ENCODE measurements at places on chromosomes 7 and 10.

DNA sequence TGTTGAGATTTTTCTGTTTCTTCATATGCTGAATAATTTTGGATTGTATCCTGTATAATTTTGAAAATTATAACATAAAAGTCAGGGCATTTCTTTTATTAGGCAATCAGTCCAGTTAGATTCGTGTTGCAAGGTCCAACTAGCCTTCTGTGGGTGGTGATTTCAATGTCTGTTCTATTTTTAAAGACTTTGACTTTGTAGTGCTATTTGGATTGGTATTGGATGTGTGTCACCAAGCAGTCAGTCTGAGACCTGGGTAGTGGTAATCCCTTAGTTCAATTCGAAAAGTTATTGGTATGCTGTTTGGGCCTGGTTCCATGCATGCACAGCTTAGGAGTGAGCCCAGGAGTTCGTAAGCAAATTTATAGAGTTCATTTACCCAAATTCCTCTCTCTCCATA is 82.2 kb downstream of the EPDR1 start:
- DNase-seq, result no peak

GRCh38 chr7:87702326-87702725 is 74.1 kb downstream of the RUNDC3B start:
- DNase-seq, result no peak

GRCh38 chr10:99758211-99758891 is 24.1 kb upstream of the ABCC2 start:
- DNase-seq, result no peak

GRCh38 chr10:50437248-50437647 is 185.9 kb upstream of the ASAH2 start:
- no peak for DNase-seq

- no peak for DNase-seq
Observed at GRCh38 chr7:139112741-139113250, 3.3 kb upstream of the ZC3HAV1 start.

GRCh38 chr10:22539579-22540298 is 174.6 kb downstream of the PIP4K2A start:
- no peak for DNase-seq

DNA sequence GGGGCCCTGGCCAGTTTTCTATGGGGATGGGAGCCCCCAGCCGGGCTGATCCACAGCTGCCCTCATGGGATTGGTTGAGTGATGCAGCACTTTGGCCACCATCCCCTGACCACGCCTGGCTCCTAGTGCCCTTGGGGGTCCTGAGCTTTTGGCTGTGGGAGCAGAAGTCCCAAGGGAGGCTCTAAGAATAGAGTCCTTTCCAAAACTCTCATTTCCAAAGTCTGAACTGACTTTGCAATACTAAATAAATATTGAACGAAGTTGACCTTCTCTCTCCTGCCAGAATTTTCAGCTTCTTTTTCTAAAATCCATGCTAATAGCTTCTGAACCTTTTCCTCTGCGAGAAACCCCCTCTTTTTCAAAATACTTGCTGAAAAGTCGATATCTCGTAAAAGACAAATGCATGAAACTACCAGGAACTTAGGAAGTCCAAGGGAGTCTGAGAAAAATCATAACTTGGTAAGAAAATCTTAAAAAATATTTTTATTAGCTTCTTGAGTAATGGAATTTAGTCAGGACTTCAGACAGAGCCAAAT is 62.7 kb upstream of the IGFBP3 start:
- DNase-seq, result no peak

DNA sequence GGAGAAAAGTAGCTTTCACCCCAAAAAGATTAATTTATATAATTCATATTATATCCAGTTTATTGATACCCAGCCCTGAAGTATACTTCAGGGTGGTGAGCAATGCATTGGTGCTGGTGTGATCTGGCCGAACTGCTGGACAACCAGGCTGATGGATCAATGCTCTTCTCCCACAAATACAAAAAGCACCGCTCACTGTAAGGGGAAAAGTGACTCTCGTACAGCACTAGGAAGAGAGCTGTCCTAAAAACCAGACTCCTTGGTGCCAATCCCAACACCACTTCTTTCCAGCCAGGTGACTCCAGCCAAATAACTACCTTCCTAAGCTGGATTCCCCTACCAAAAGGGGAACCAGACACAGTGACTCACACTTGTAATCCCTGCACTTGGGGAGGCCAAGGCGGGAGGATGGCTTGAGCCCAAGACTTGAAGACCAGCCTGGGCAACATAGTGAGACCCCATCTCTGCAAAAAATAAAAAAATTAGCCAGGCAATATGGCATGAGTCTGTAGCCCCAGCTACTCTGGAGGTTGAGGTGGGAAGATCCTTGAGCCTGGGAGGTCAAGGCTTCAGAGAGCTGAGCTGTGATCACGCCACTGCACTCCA is 13.1 kb upstream of the TNPO3 start:
- DNase-seq, result no peak

- no peak for DNase-seq
Observed at GRCh38 chr10:11393858-11394257, 217.6 kb downstream of the USP6NL start.

Data from C1 segment of cervical spinal cord (tissue), 14 donors.